ENCODE measurements at places on chromosomes 6 and 20. TPM values are rescaled to one million over a fixed set of nuclear protein-coding genes. Genes with fewer than 3 reads are reported as not detected.

Gene ADGB
- total RNA-seq, result not detected

Gene BMP7
- 6.8 TPM for total RNA-seq

Gene SLC12A5
- 0.74 TPM for total RNA-seq

Gene MAP7
- total RNA-seq, result 32.5 TPM

Gene HLA-DRA
- 10.0 TPM for total RNA-seq

Gene NKX2-4
- 1.8 TPM for total RNA-seq

Gene SYCP2L
- total RNA-seq, result 5.6 TPM

Gene OTOR
- total RNA-seq, result not detected

Gene NMBR
- not detected for total RNA-seq

Gene ZNF831
- total RNA-seq, result not detected

Gene HINT3
- total RNA-seq, result 18.2 TPM

Gene NEDD9
- total RNA-seq, result 140 TPM

Gene NOP56
- 393 TPM for total RNA-seq

All from SK-MEL-5 (cell line).